ENCODE measurements at places on chromosomes 12 and 14.

DNA sequence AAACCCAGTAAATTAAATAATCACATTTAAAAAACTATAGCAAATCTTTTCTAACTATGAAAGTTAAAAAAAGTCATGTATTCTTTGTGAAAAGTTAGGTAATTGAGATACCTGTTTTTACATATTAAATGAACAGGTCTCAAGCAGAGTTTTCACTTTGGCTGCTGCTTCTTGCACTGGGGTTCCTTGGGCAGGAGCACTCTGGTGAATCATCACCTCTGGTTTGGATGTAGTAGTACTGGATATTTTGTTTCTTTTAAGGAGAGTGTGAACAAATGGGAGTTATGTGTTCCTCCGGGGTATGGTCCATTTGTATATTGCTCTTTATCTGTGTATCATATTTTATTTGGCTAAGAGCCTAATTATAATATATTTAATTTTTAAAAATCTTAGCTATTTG, 82.7 kb downstream of the FUT8 start:
- DNase-seq: no peak

GRCh38 chr12:101619858-101620761, 25.3 kb downstream of the MYBPC1 start:
- no peak for DNase-seq

DNA sequence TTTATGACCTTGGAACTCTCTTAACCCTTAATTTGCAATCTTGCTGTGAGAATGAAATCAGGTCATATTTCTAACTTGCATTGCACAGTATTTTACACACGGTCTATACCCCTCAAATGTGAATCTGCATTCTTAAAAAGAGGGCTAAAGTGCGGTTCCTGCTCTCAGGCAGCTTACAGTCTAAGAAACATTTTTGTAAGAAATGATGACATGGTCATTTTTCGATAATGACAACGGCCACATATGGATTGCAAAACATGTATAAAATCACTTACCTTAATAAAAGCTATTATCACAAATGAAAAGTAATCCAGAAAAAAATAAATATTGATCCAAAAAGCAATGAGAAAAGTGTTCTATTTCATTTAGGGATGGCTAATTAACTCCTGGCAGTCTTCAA, 24.8 kb upstream of the TMEM132D start:
- DNase-seq: no peak

- DNase-seq: no peak
These were observed 742 bp upstream of the MARS1 start for GRCh38 chr12:57487055-57487596.

DNA sequence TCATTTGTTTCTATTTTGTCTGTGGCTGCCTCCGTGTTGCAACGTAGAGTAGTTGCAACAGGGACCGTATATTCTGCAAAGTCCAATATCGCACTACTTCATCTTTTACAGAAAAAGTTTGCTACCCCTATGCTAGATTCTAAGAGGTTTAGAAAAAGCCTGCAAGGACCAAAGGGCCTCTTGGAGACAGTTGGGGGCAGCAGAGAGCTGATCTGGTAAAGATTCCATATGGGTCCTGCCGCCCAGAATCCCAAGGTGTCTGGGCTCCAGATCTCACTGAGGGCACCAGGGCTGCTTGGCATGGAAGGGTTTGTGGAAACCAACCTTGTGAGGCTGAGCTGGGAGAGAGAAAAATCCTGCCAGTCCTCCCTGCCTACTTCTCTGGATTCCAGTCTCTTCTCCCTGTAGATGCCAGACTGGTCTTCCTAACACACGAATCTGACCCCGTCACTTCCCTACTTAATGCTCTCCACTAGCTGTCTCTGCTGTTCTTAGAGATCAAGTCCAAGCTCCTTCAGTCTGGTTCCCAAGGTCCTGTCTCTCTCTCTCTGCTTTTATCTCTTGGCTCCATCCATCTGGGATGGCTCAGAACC, 74.6 kb downstream of the GLRX5 start:
- no peak for DNase-seq

DNA sequence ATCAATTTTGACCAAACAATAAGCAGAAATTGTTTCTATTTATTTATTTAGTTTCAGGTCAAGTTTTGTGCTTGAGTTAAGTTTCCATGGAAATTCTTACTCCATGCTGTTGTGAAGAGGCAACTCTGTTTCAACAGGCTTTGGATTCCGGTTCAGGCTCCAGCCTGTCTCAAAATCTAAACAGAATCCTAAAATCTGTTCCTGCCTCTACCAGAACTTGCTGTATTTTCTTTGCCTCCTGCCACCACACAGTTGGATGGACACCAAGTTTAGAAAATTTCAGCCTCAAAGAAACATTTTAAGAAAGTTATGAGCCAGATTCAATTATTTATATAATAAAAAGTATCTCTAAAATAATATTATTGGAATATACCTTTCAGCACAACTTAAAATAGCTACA, 330.9 kb downstream of the FOXG1 start:
- no peak for DNase-seq

GRCh38 chr12:107337346-107338095, 244.2 kb upstream of the CRY1 start:
- no peak for DNase-seq

DNA sequence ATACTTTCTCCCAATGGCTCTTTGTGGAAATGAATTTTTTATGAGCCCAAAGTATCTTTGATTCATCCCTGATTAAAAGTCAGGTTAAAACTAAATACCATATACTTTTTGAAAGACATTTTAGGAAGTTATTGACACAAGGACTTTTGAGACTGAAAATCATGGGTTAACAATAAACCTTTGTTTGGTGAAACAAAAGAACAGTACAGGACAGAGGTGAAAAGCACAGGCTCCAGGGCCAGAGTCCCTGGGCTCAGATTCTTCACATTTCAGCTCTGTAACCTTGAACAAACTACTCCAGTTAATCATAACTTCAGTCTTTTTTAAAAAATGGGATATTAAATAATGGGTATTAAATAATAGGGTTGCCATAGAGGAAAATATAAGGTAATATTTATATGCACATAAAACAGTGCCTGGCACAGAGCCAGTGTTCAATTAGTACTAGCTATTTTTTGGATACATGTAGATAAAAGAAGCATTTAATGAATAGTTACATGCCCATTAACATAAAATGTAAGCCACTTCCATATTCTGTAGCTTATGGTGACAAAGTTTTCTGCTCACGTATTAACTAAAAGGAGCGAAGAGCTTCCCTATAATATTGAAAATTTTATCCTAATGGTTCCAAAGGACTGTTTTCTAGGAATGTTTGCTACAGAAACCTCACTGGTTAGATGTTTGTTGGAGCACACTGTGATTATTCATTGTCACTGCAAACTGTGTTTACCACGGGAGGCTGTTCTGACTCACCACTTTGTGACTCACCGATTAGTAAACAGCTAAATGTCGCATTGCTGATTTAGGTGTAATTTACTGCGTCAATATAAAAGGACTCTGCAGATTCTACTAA, 255.4 kb downstream of the DAD1 start:
- DNase-seq: no peak

- DNase-seq: peak; percentile 81
These were observed at the start of gene ARHGDIB for GRCh38 chr12:14961466-14962152. TSS of gene ARHGDIB (minus strand) at chr12:14961601. CDS start at chr12:14950712, 10,889 bp downstream.

GRCh38 chr14:103118018-103118662, 5.1 kb upstream of the TNFAIP2 start:
- DNase-seq: no peak

DNA sequence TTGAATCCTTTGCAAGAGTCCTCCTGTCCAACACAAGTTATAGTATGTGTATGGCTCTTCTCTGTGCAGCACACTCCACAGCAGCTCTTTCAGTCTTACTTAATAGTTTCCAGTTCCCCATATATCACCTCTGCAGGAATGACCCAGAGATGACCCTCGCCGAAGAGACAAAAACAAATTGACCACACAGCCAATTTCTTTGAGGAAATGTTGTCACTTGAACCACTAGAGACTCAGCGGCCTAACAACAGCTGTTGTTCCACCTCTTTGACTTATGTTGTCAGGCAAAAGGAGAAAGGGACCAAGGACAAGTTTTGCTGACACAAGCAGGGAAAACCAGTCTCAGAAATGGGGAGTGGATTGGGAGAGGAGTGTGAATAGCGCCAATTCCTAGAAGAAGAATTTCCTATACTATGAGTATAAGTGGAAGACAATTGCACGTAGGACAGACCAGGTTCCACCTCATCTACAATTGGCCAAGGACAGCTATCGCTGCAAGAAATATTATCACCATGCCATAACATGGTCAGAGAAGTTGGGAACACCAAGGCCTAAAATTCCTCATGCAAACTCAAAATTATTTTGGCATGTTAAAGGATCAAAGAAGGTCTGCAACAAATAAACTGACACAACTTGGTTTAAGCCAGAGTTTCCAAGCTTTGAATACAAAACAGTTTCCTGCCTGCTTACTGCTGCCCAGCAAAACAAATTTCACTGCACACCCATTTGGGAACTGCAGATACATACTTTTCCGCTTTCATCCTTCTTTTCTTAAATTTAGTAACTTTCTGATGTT, 41.7 kb upstream of the ITPR2 start:
- no peak for DNase-seq

DNA sequence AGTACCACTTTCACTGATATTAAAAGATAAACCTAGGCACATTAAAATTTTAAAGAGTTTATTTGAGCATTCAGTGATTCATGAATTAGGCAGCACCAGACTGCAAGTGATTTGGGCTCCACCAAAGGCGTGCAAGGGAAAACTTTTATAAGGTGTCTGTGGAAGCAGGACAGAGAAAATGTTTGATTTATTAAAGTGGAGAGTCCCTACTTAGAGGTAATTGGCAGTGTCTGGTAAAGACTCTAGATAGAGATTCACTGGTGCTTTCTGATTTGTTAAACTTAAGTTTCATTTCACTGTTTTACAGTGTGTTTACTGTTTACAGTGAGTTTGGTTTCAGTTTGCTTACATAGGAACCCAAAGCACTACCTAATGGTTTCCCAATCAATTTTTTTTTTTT, 72.8 kb downstream of the ANKS1B start:
- DNase-seq: no peak

- DNase-seq: no peak
These were observed 18.1 kb upstream of the PPP1R1A start for GRCh38 chr12:54606556-54606955.

- no peak for DNase-seq
These were observed 338.8 kb upstream of the SFSWAP start for GRCh38 chr12:131372171-131372475.

DNA sequence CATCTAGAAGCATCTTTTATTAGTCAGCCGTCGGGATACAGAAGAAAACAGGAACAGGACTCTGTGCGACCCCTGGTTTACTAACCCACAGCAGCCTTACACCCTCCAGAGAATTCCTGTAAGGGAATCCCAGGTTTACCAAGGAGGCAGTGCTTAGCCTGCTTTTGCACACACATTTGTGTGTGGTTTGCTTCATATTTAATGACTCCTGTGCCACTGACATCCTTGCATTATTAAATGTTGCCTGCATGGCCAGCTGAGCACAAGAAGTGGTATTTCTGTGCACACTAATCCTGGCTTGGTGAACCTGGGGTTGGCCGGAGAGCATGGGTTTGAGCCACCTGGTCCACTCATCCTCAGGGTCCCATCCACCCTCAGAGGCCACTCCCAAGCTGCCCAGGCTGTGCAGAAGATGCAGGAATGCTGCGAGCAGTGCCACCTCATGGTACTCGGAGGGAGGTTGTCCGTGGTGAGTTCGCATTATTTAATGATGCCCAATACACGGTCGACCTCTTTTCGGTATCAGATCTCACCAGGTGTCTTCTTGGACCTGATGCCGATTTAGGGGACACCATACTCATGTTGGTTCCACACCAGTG, 152.4 kb upstream of the RTL1 start:
- DNase-seq: no peak

GRCh38 chr12:5785601-5786000, 159.5 kb downstream of the ANO2 start:
- DNase-seq: no peak

- DNase-seq: no peak
These were observed 40.6 kb upstream of the RPH3A start for GRCh38 chr12:112750971-112751370.

DNA sequence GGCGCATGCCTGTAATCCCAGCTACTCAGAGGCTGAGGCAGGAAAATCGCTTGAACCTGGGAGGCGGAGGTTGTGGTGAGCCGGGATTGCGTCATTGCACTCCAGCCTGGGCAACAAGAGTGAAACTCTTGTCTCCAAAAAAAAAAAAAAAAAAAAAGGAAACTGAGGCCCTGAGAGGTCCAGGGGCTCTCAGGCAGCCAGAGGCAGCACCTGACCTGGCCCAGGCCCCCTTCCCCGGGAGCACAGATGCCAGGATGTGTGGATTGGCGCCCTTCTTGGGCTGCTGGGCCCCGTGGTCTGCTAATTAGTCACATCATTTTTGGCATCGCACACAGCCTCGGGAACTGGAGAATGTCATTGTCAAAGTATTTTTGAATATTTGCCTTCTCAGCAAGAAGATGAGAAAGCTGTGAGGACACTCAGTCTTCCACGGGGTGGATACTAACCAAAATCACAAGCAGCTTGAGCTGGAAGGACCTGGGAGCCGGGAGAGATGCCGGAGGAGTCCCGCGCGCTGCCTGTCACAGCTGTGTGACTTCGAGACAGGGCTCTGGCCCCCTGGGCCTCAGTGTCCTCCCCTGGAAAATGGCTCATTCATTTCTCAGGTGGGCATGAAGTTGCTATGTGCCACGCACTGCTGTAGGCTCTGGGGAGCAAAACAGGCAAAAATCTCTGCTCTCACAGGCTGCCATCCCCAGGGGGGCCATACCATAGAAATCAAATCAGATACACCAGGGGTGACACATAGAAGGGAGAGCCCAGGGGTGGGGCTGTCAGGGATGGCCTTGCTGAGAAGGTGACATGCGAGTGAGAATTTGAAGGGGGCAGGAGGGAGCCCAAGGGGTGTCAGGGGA, 12.5 kb upstream of the RCOR1 start:
- no peak for DNase-seq

DNA sequence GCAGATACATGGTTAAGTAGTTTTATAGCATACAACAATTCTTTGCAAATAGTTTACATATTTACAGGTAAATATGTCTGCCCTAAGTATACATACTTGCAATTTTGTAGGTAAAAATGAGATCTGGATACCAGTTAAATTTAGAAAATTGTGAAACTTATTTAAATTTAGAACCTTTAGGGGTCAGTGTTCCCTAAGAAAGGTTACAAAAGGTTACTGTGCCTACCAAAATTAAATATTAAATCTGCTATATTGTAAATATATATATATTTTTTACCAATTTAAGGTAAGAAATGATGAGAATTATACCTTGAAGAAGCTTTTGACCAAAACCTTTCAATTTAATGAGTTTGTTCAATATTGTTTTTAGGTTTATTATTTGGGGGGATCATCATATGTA, 54.0 kb downstream of the MIPOL1 start:
- DNase-seq: no peak

- DNase-seq: no peak
These were observed 166.6 kb upstream of the FLRT2 start for GRCh38 chr14:85363358-85363757.

GRCh38 chr12:82554529-82554928, 132.2 kb upstream of the TMTC2 start:
- no peak for DNase-seq

DNA sequence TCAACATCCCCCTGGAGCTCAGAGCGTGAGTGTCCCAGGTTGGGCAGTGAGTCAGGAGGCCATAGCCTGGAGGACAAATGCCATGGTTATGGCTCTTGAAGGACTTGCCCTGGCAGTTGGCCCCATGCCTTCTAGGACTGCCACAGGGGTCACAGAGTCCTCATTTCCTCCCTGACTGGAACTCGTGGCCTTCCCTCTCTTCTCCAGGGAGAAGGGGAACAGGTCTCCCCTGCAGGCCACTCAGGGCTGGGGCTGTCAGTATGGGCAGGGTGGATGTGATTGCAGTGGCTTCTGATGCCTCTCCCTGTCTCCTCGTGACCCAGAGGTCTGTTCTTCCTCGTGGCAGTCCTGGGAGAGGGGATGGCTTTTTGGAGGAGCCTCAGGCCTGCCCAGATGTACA, 70.7 kb downstream of the ADCK1 start:
- no peak for DNase-seq

Measured in CD4-positive, alpha-beta T cell treated with Interleukin-17A for 4 hours (primary cell).